EH (cell line): ENCODE measurements at places on chromosomes 1 and 21.

DNA sequence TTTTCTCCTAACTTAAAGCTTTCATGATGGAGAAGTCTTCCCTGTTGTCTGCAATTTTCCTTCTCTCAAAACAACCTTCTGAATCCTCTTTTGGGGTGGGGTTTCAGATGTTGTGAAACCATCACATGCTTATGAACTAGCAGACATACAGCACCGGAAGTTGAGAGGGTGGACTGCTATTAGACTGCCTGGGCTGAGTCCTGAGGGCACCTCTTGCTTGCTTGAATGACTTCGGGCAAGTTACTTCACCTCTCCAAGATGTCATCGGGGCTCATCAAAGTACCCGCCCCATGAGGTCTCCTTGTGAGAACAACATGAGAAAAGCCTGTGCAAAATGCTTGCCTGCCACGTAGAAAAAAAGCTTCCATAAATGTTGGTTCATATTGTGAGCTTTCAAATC, 89.6 kb downstream of the CCDC185 start:
- DNase-seq: no peak

DNA sequence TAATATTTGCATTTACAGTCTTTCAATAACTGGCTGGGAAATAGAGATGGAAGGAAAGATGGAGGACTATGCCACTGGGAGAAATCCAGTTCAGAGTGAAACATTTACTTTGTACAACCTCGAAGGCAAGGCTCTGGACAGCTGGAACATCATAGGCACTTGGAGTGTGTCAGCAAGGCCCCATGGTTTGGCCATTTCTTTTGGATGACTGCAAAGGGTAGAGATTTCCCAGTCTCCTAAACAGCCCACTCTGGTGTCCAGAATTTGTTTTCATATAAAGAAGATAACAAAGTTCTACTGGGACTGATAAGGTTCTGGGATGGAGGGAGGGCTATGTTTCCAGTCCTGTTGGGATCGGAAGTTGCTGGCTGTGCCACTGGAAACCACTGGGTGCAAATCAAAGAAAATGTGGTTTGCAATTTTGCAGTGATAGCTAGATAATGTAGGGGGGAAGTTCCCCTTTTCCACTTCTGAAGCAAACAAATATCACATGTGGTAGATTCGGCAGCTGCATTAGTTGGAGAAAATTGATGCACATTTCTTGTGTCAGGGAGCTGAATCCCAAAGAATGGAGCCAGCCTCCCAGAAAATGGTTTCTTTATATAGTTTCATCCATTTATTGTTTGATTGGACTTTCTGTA, 16.2 kb downstream of the KCND3 start:
- no peak for DNase-seq

DNA sequence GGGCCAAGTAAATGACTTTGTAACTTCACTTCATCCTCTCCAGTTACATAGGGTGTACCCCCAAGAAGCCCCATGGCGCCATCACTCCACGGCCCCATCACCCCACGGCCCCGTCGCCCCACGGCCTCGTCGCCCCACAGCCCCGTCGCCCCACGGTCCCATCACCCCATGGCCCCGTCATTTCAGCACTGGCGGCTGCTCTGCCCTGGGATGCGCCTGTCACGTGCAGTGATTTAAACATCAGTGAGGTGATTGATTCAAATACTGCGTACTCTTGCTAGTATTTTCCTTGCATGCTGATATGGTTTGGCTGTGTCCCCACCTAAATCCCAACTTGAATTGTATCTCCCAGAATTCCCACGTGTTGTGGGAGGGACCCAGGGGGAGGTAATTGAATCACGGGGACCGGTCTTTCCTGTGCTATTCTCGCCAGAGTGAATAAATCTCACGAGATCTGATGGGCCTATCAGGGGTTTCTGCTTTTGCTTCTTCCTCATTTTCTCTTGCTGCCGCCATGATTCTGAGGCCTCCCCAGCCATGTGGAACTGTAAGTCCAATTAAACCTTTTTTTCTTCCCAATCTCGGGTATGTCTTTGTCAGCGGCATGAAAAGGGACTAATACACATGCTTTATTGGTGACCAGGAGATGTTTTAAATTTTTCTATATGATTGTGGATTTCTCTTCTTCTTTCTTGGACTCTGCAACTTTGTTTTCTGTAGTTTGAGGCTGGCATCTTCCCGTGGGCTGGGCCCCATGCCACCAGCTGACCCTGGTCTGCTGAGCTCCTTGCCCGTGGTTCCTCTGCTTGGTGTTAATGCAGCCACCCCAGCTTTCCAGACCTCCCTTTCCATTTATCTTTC, 50.1 kb upstream of the PCBP3 start:
- DNase-seq: no peak

- DNase-seq: peak; percentile 38
Observed at GRCh38 chr1:1200876-1201810, 5.2 kb downstream of the TNFRSF18 start.

DNA sequence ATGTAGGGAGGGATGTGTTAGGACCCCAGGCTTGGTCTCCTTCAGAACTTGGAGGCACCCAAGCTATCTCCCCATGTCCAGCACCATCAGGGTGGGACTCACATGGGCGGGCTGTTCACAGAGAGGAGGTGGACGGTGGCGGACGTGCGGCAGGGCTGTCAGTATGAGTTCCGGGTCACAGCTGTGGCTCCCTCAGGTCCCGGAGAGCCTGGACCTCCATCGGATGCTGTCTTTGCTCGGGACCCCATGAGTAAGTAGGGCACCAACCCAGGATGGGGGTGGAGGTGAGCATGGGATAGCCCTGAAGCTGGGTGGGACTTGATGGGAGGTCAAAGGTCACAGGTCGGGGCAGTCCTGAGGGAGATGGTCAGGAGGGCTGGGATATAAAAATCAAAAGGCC, 27.8 kb downstream of the IGFN1 start:
- no peak for DNase-seq

- no peak for DNase-seq
Observed at GRCh38 chr21:32206631-32207405, 72.0 kb downstream of the MIS18A start.

- DNase-seq: peak; percentile 38
Observed at GRCh38 chr21:38807441-38807871, 1.7 kb downstream of the ETS2 start.

DNA sequence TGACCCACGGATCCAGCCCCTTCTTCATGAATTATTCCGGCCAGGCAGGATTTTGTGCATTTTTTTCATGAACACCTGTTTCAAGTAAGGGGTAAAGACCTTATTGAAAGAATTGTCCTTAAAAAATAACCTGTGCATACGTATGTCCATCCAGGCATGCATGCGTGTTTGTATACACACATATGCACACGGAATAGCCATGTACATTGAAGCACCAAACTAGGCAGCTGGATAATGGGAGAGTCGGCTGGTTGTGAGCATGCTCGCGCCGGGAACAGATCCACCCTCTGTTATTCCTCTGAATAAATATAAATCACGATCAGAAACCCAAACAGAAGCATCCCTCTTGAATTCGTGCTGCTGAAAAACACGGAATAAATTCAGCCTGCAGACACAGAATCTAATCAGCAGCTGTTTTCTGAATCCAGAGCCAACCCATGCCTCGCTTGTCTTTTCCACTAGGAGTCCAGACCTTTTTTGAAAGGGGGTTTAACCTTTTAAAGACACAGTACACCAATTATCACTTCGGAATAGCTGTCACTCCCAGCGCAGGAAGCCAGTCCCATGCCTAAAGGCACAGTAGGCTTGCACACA, at the start of gene HIVEP3:
HIVEP3 (minus strand) TSS at position 473 of the 594 bp plus-strand sequence.
- peak; percentile 33 for DNase-seq

DNA sequence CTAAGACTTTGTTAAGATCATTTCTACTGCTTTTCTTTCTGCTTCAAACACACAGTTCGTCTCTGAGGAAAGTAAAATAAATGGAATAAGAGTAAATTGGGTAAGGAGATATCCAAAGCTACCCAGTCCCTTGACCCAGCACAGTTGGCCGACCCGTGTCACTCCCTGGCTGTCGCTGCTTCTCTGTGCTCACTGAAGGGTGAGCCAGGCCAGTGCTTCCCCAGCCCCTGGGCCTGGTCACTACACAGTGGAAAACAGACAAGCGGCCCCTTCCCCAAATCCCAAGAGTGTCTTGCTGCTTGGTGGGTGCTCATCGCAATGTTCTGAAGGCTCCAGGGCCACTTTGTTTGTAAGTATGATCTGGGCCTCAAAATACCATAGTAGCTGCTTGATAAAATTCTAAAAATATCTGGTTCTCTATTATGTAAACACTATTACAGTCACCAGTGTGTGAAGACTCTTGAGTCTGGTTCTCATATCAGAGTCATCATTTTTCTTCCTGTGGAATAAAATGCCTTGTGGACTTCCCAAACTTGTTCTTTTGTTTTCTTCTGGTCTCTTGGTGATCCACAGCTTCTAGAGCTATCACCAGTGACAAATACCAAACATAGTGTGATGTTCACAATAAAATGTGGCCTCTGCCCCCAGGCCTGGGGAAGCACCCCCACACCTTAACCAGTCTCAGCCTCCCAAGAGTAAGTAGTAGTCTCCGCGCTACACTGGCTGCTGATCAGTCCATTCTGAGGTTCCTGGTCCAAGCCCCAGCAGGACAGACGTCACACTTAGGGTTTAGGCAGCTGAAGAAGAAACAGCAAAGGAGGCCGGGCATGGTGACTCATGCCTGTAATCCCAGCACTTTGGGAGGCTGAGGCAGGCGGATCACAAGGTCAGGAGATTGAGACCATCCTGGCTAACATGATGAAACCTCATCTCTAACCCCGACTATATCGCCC, 106.2 kb downstream of the DHRS3 start:
- DNase-seq: peak; percentile 76

- no peak for DNase-seq
Observed at GRCh38 chr1:8016210-8016894, 9.8 kb downstream of the ERRFI1 start.

DNA sequence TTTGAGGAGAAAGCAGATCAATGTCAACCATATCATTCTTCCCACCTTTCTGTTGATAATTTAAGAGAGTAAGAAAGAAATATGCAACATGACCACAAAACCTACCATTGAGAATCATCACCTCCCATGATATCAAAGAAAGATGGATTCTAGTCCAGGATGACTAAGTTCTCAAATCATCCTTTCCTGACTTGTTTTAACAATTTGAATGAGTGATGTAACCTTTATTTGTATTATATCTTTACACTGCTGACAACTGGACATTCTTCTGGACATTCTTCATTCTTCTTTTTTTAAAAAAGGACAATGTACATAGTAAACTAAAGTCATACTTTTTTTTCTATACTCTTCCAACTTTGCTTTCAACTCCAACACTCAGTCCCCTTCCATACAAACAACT, 9.5 kb downstream of the PSMB4 start:
- DNase-seq: peak; percentile 33

- DNase-seq: no peak
Observed at GRCh38 chr1:84236256-84236655, 65.3 kb upstream of the SAMD13 start.

GRCh38 chr1:209434066-209434465, 149.4 kb upstream of the CAMK1G start:
- peak; percentile 46 for DNase-seq

DNA sequence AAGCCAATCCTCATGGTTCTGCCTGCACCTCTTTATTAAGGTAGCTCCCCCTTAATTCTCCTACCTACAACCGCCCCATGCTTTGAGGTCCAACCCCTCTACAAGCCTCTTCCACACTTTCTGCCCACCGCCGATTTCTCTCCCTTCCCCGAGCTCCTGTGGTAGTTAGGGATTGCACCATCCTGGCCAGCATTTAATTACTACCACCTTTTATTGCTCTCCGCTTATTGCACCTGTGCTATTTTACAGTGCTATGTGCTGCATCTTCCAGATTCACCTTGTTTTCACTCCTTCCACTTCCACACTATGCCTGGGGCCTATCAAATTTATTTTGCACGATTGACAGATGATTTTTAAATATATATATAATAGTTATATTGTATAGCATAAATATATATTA, 29.3 kb upstream of the DNAJC11 start:
- DNase-seq: no peak

GRCh38 chr1:96222701-96223100, 498.9 kb upstream of the PTBP2 start:
- no peak for DNase-seq

DNA sequence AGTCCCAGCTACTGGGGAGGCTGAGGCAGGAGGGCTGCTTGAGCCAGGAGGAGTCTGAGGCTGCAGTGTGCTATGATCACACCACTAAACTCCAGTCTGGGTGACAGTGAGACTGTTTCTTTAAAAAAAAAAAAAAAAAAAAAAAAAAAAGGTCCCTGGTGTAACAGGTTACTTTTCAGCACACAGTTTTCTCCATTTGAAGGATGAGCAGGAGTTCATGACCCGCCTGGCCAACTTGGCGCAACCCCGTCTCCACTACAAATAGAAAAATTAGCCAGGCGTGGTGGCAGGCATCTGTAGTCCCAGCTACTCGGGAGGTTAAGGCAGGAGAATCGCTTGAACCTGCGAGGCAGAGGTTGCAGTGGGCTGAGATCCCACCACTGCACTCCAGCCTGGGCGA, 12.4 kb downstream of the HNRNPR start:
- DNase-seq: no peak

GRCh38 chr1:200631375-200631774, 10.8 kb upstream of the KIF14 start:
- no peak for DNase-seq

DNA sequence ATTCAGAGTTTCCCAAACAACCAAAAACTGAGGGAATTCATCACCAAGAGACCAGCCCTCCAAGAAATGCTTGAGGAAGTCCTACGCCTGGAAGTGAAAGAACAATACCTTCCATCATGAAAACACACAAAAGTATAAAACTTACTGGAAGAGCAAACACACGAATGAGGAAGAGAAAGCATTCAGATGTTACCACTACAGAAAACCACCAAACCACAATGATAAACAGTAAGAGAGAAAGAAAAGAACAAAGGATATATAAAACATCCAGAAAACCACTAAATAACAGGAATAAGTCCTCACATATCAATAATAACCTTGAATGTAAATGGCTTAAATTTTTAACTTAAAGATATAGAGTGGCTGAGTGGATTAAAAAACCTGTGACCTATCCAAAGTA, 58.5 kb upstream of the BCL10 start:
- DNase-seq: peak; percentile 53

- no peak for DNase-seq
Observed at GRCh38 chr21:44449473-44450363, 5.6 kb upstream of the LRRC3 start.

GRCh38 chr1:193799948-193800690, 613.7 kb upstream of the B3GALT2 start:
- peak; percentile 48 for DNase-seq

DNA sequence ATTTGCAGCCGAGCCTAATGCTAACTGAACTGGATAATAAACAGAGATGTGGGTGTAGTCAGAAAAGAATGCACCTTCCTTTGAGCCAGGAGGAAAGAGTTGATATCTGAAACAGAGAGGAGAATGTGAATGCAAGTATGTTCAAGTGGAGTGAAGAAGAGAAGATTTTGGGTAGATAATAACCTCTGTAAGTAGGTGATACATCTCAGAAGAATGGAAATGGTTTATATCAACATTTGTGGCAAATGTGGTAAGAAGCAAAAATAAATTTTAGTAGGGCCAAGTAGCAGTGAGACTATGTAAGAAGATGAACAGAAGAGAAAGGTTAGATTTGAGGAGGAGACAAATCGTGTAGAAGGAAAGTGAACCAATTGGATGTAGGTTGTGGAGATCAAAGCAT, 1.7 kb upstream of the DNTTIP2 start:
- DNase-seq: peak; percentile 52
